ENCODE measurements at places on chromosomes 13 and 19.

DNA sequence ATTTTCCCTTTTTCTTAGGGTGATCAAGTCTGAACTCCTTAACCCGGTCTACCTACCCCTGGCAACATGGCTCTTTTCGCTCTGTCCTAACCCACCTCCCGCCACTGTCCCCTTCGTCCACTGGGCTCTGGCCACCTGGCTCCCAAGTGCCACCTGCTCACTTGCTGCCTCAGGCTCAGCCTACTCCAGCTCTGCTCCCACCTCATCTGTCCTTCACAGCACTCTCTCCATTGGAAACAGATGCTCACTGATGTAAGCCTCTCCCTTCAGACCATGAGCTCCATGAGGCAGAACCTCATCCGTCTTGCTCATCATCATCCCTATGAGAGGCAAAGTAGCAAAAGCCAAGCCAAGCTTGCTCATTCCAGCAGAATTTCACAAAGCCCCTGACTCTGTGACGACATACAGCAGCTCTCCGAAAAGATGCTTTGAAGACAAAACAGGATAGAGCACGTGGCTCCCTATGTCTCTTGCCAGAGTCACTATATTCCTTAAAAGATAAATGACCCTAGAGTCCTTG, 35.3 kb upstream of the AMER2 start:
- no peak for DNase-seq

GRCh38 chr19:3138268-3138667, 2.4 kb downstream of the GNA15 start:
- DNase-seq, result no peak

DNA sequence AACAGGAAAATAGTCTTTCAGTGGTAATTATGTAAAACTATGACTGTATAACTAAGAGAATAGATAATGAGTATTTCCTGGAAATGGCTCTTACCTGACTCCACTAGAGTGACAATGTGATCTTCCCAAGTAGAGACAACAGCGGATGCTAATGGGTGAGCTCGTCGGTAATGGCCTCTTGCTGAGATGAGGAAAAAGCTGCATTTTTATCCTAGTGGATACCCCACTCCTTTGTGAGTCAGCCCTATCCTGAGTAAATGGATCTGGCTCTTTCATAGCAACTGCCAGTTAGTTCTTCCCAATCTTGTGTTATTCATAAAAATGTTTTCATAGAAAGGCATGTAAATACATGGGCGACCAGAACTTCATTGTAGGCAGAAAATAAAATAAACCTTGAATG, 299.5 kb downstream of the NALCN start:
- DNase-seq, result no peak

- no peak for DNase-seq
Measured at GRCh38 chr19:16001481-16002312, 52.9 kb downstream of the OR10H4 start.

GRCh38 chr13:112785483-112785856, 95.6 kb downstream of the ATP11A start:
- DNase-seq, result no peak

DNA sequence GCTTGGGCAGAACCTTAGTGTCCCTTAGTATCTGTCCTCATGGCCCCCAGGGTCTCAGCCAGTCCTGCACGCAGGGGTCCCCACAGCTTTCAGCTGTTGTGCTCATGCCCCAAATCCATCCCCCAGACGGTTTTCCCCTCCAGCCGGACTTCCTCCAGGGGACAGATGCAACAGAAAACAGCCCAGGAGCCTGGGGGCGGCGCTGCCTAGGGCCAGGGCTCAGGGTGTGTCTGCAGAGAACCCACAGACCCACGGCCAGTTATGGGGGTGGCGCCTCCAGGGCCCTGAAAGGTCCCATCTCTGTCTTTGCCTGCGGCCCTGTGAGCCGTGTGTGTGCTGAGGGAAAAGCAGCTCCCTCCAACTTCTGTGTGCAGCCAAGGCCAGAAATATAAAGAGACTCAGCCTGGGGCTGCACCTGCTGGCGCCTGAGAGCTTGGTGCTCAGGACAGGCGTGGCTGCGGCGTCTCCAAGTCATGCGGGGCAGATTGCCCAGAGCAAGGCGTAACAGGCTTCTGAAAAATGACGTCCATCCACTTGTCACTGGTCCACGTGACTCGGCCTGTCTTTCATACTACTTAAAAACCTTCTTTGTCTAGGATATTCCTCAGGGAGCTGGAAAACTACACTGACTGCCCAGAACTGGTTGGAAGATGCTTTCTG, 22.1 kb upstream of the F7 start:
- DNase-seq, result no peak

- no peak for DNase-seq
Measured at GRCh38 chr13:111915104-111915551, 151.8 kb upstream of the SOX1 start.

GRCh38 chr13:94312511-94313216, 166.8 kb downstream of the DCT start:
- DNase-seq, result no peak

- DNase-seq, result no peak
Measured at GRCh38 chr13:20489185-20489820, 36.4 kb downstream of the CRYL1 start.

DNA sequence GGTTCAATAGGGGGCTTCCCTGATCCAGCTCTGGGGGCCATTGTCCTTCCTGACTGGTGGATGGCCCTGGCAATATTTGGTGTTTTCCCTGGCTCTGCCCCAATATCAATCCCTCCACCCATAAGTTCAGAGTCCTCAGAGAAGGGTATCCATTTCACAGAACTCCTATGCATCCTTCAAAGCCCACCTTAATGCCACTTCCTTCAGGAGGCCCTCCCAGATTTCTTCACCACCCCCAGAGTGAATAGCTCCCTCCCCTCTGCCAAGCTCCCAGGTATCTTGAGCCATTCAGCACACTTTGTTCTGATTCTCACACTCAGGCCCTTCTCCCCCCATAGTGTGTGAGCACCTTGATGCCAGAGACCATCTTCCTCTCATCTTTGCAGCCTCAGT, 5.8 kb downstream of the PPP1R14A start:
- DNase-seq, result no peak

DNA sequence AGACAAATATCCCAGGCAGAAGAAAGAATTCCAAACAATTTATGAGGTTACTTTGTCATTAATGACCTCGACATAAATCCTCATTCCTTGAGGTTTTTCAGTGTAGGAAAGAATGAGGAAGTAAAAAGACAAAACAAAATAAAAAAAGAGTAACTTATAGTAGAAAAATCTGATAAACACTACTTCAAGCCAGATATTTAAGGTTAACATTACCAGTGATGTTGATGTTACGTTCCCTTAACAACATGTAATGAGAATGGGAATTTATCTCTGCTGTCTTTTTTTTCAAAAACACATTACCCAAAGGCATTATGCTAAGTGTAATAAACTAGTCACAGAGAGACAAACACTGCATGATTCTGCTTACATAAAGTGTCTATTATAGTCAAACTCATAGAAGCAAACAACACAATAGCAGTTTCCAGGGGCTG, 935.1 kb downstream of the SLITRK1 start:
- DNase-seq, result no peak

DNA sequence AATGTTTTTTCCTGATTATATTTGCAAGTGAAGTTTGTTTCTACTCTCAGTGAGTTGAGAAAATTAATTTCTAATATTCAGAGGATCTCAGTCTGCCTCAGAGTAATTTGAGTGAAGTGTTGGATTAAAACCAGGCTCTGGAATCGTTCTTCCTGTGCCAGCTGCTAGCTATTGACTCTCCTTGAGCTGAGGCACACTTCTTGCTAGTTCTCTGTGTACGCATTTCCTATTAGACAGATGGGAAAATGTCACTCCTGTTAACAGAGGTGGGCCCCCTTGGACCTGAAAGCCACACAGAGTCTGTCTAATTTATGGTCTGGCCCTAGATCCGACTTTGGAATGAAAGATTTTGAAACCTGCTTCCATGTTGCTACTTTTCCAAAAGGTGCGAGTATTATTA, 107.6 kb upstream of the RNF113B start:
- no peak for DNase-seq

GRCh38 chr19:39829702-39830275, 4.2 kb downstream of the DYRK1B start:
- no peak for DNase-seq

- DNase-seq, result no peak
Measured at GRCh38 chr13:63629591-63629990, 2213.9 kb upstream of the PCDH20 start.

GRCh38 chr13:59680429-59681024, 483.2 kb downstream of the DIAPH3 start:
- no peak for DNase-seq

DNA sequence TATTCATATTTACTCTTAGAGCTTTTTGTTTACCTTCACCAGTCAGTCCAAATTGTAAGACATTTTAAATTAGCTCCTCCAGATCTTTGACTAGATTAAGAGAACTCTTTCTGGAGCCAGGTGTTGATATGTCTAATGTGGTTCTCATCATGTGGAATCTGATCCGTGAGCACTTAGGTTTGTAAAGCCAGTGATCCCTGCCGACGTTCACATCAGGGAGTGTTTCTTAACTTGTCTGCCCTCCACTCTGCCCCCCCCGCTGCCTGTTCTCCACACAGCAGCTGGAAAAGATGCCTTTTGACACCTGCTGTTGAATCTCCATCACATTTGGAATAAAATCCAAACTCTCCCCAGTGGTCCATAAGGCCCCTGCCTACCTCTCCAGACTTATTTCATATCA, 17.7 kb downstream of the METTL21C start:
- no peak for DNase-seq

DNA sequence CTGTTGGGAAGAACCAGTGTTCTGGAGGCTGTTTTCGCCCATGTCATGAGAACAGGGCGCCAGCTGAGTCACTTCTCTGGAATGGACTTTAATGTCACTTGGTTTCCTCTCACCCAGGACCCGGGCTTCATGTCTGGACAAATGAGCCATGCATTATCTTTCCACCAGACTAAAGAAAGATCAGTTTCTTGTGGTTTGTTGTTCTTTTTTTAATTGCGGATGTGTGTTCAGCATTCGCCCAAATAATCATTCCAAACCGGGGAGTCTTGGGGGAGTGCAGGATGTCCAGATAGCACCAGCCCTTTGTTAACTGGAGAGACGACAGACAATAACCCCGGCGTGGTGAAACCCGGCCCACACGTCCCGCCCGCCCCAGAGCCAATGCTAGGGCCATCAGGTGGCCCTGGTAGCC, 102.5 kb downstream of the COL4A2 start:
- DNase-seq, result no peak

- DNase-seq, result peak; percentile 5
Measured at GRCh38 chr13:78759704-78760103, 100.7 kb upstream of the OBI1 start.

DNA sequence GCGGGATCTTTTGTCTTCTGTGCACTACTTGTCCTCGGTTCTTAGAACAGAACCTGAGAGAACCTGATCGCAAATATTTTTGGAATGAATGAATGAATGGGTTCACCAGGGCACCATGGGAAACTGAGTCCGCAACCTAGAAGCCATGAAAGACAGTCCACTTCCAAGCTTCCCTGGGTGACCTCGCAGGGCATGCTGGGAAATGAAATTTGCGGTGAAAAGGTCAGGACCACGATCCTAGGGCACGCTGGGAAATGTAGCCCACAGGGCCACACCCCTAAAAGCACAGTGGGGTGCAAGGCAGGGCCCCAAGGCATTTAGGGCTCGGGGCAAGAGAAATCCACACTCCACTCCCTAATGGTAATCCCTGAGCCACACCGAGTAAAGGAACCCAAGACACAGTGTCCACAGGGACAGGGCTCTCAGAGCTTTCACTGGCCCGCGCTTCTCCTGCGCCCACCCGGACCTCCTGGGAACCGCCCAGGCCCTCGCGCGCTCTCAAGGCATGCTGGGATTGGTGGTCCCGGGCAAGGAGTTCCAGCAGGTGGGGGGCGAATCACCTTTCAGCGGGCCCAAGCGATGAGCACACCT, 1.1 kb upstream of the PPP1R12C start:
- DNase-seq, result peak; percentile 72

- no peak for DNase-seq
Measured at GRCh38 chr13:97231118-97231828, 9.1 kb downstream of the MBNL2 start.

GRCh38 chr19:29745253-29745652, 30.2 kb upstream of the C19orf12 start:
- no peak for DNase-seq

- DNase-seq, result no peak
Measured at GRCh38 chr13:47680748-47681147, 320.3 kb downstream of the SUCLA2 start.

- no peak for DNase-seq
Measured at GRCh38 chr13:61276401-61276800, 139.2 kb downstream of the PCDH20 start.

- peak; percentile 34 for DNase-seq
Measured at GRCh38 chr19:51365211-51365964, 800 bp downstream of the ETFB start.

GRCh38 chr19:45976178-45976577, 2.5 kb upstream of the NOVA2 start:
- DNase-seq, result no peak

DNA sequence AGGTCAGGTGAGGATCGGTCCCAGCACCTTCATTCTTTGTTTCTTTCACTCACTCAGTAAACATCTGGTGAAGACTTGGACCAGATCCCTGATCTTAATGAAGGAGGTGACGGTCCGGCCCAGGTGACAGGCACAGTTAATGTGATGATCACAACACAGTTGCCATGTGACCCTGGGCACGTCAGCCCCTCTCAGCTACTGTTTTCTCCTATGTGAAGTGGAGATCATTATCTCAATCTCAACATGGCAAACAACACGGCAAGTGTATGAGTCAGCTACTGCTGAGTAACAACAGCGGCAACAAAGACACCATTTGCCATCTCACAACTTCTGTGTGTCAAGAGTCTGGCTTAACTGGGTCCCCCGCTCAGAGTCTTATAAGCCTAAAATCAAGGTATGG, 74.6 kb downstream of the GNG7 start:
- no peak for DNase-seq

- no peak for DNase-seq
Measured at GRCh38 chr19:6877766-6878165, 9.6 kb upstream of the ADGRE1 start.

DNA sequence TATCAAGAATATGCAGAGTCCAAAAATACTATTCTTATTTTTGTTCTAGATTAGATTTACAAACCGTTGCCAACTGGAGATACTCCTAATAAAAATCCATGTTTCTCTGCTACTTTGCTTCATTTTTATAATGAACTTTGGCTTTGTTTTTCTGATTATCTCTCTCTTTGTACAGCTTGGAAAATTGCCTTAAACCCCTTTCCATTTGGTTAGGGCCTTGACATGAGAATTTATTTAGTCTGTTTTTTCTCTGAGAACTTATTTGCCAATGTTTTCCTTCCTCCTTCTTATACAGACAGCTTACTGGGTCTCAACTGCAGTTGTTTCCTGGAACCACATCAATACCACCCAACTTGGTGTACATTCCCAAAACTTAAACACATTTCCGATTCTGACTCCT, 555.4 kb downstream of the SLITRK6 start:
- DNase-seq, result no peak

GRCh38 chr13:110610955-110611595, 4.3 kb upstream of the NAXD start:
- DNase-seq, result no peak

DNA sequence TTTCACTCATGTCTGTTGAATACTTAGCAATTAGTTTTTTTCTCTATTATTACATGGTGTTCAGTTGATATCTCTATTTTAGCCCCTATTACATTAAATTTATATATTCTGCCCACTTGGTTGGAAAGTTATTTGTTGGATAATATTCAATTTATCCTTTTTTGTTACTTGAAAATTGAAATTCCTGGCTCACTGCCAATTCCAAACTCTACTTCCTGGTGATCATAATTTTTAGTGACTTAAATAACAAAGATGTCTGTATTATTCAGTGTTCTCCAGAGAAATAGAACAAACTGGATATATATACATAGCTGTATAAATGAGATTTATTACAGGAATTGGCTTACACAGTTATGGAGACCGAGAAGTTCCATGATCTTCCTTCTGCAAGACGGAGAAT, 93.6 kb downstream of the GPC5 start:
- DNase-seq, result no peak
